Activated CD8-positive, alpha-beta memory T cell treated with anti-CD3 and anti-CD28 coated beads for 24 hours (primary cell): ENCODE measurements at places on chromosomes 3 and 15.

- DNase-seq: no peak
Measured at GRCh38 chr3:193848547-193848946, 255.5 kb downstream of the OPA1 start.

DNA sequence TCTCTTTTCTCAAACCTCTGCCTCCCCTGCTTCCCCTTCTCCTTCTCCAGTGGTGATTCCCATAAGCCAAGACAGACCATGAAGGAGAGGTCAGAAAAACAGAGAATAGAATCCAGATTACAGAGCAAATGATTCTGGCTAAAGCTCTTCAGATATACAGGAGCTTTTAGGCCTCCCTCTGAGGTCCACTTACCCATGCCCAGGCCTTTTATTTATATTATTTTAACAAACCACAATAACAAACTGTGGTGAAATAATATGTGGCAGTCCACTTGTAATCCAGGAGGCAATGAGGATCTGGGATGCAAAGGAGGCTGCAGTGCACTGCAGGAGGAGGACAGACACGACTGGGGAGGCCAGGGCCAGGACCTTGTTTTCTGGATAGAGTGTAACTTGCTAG lies 104.1 kb downstream of the STAC start:
- no peak for DNase-seq

GRCh38 chr3:42688487-42689420 lies 3.4 kb downstream of the KLHL40 start:
- DNase-seq: no peak

- no peak for DNase-seq
Measured at GRCh38 chr3:19934098-19934566, at the start of gene EFHB. TSS of gene EFHB (minus strand) at chr3:19934217. CDS start at chr3:19934018, 199 bp downstream.

- DNase-seq: no peak
Measured at GRCh38 chr3:140493271-140493670, 184.6 kb upstream of the TRIM42 start.

- DNase-seq: no peak
Measured at GRCh38 chr3:177778633-177779032, 581.4 kb upstream of the TBL1XR1 start.

- DNase-seq: no peak
Measured at GRCh38 chr3:12415014-12415680, 69.1 kb upstream of the TSEN2 start.

DNA sequence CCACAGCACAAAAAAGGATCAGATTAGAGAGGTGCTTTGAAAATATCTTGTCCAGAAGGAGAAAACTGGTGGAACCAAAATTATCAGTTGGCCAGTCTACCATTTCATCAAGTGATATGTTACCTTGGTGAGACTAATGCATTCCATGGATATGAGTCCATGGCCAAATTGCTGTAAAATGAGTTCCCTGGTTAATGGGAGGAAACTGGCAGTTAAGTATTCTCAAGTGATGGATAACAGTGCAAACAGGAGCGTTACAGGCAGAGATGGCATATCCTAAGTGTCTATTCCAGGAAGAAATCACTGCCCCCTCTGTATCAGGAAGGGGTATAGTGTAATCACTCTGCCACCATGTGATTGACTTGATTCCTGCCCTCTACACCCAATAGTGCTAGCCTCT lies 34.0 kb downstream of the MYRIP start:
- no peak for DNase-seq

- DNase-seq: no peak
Measured at GRCh38 chr3:29696311-29696710, 415.4 kb downstream of the RBMS3 start.

DNA sequence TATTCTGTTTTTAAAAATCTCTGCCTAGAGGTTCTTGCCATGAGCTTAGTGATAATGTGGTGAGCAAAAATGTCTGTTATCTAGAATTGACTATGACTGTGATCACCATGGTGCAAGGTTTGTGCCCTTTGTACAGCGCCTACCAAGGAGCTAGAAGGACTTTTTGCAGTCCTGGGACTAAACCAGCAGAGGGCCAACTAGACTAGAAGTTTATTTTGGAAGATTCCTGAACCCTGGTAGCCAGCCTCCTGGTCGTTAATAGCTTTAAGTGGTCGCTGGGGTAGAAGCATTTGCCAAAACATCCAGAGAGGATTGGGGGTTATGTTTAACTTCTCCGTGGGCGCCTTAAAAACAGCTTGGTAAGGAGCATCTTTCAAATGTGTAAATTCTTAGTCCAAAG lies 7.8 kb downstream of the SCG5 start:
- no peak for DNase-seq

GRCh38 chr3:31132132-31132769 lies 237.8 kb upstream of the GADL1 start:
- DNase-seq: no peak

GRCh38 chr3:108565506-108565905 lies 23.7 kb downstream of the CIP2A start:
- DNase-seq: no peak

GRCh38 chr3:52036222-52036694 lies 20.1 kb downstream of the DUSP7 start:
- no peak for DNase-seq

GRCh38 chr3:87120881-87121280 lies 106.2 kb upstream of the CHMP2B start:
- no peak for DNase-seq

GRCh38 chr3:3082234-3082924 lies 27.8 kb downstream of the IL5RA start:
- DNase-seq: no peak

GRCh38 chr15:87567406-87568030 lies 689.0 kb downstream of the NTRK3 start:
- no peak for DNase-seq

GRCh38 chr3:85603378-85603777 lies 644.6 kb downstream of the CADM2 start:
- DNase-seq: no peak

GRCh38 chr3:130488288-130488687 lies 28.7 kb upstream of the COL6A6 start:
- DNase-seq: no peak

- peak; percentile 72 for DNase-seq
Measured at GRCh38 chr15:100918690-100919480, at the start of gene LRRK1. TSS of gene LRRK1 (plus strand) at chr15:100919357. CDS start at chr15:100924633, 5,276 bp downstream.

DNA sequence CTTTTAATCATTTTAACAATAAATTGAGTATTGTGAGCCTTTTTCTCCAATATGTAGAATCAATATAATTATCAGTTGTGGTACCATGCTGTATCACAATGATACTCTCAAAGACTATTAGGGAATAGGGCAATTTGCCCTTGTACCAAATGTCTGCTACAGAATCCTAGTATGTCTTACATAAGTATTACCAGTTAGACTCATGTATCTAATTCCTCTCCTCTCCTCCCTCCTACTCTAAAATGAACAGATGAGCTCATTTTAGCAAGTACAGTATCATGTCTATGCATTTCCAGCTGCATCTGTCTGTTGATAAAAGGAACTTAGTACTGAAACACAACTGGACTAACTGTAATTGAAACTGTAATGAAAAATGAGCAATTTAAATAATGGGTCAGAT lies 124.3 kb upstream of the ATP11B start:
- no peak for DNase-seq

GRCh38 chr3:176935194-176935888 lies 261.9 kb downstream of the TBL1XR1 start:
- DNase-seq: no peak

GRCh38 chr15:89656116-89656815 lies 999 bp upstream of the KIF7 start:
- DNase-seq: no peak

DNA sequence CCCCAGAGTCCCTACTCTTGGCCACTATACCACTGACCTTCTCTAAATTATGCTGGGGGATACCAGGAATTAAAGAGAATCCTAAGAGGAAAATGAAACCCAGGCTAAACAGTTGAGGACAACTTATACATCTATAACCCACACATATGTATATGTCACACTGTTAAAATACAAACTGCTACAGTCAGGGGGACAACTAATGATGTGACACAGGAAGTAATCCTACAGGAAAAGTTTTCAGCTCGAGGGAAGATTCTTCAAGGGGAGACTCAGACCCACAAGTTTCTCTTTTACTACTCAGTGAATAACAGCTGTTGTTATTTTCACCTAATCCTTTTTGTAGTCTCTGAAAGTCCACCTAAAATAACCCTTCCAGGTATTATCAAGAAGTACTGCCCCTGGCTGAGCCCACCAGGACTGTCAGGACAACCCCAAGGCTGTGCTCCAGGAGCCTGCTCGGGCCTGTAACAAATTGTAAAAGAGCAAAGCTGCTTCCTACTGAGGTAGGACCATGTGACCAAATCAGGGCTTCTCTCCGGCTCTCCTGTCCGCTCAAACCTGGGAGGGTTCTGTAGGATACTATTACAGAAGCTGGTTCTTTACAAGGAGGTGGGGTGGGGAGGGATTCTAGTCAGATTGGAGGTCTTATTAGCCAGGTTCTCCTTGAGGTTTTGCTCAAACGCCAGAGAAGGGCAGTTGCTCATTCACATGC lies 91.6 kb downstream of the SRGAP3 start:
- DNase-seq: no peak

- no peak for DNase-seq
Measured at GRCh38 chr3:112611752-112612515, 29.0 kb downstream of the CCDC80 start.

DNA sequence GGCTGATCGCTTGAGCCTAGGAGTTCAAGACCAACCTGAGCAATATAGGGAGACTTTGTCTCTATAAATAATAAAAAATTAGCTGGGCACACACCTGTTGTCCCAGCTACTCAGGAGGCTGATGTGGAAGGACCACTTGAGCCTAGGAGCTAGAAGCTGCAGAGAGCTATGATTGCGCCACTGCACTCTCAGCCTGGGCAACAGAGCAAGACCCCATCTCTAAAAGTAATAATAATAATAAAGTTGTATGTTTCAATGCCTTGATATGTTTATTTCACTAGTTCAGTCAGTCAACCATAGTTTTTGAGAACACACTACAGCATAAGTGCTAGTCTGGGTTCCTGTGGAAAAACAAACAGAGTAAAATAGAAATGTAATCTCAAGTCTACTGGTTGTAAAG lies 36.5 kb downstream of the IGF2BP2 start:
- DNase-seq: no peak

DNA sequence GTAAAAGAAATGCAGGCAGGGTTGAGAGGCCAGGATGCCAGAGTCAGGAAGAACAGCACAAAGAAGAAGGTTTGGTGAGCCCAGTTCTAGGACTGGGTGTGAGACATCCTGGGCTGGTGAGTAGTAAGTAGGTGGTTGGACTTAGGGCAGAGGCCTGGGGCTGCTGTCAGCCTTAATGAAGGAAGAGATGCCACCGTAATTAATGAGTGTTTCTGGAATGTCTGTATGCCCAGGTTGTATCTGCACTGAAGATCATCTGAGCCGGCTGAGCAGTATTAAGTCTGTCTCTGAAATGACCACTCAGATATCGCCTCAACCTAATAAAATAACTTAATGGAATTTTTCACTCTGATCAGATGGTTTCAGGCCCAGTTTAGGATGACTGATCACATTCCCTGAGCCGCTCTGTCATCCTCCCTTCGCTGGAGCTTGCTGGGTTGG lies 532.9 kb upstream of the IL12A start:
- no peak for DNase-seq

DNA sequence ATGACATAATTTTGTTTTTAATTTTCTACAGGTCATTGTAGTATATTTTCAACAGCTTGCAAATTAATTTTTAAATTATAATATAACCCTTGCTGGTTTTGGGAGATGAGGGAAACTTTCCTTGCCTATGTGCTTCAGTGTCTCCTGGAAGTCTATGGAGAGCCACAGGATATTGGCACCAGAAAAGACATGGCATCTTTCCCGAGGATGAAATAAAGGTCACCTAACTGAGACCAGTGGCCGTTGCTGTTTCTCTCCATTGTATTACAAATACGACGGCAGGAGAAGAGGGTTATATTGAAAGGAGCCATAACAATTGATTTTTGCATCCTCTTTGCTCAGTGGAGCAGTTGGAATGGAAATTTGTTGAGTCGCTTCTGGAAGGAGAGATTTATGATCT lies 19.9 kb upstream of the AQP9 start:
- no peak for DNase-seq

GRCh38 chr3:76912841-76913383 lies 127.0 kb upstream of the ROBO2 start:
- DNase-seq: no peak

GRCh38 chr3:157650172-157650571 lies 147.0 kb upstream of the VEPH1 start:
- no peak for DNase-seq

GRCh38 chr15:68278595-68279405 lies 1.3 kb downstream of the FEM1B start:
- DNase-seq: no peak

- DNase-seq: peak; percentile 75
Measured at GRCh38 chr3:53044711-53045517, 959 bp downstream of the SFMBT1 start.

GRCh38 chr3:123089611-123090331 lies 22.9 kb downstream of the PDIA5 start:
- DNase-seq: no peak

- no peak for DNase-seq
Measured at GRCh38 chr3:171358181-171358880, 101.9 kb downstream of the TNIK start.

- DNase-seq: no peak
Measured at GRCh38 chr15:35208353-35208752, 123.3 kb upstream of the NANOGP8 start.

- no peak for DNase-seq
Measured at GRCh38 chr3:20608054-20608738, 422.2 kb upstream of the SGO1 start.

GRCh38 chr15:48678851-48679250 lies 33.3 kb upstream of the FBN1 start:
- DNase-seq: no peak

DNA sequence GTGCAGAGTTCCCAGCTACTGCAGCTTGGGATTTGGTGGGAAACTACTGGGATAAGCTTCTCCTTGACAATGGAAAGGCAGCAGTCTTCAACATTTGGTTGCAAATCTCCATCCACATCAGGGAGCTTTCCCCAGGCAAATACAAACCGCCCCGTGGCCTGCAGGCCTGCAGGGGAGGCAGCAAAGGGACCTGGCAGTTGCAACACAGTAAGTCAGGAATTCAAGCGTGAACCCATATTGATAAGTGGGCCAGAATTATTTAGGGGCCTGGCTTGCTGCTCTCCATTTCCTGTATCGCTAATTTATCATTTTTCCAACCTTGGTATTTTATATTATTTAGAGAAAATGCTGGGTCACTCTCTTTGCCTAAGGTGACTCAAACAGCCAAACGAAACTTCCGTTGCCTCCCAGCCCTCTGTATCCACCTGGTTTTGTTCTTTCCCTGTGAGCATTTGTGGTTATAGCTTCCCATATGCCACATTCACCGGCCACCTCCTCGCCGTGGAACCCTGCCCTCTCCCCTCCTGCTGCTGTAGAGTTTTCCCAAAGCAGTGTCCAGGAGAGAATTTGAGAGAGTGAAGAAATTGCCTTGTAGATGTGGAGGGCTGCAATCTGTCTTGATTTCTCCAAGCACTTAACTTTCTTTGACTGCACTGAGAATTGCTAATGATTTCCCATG lies 34.8 kb downstream of the B3GALNT1 start:
- DNase-seq: no peak
